Glutamatergic neuron (in vitro differentiated cells): ENCODE measurements at places on chromosomes 7 and 10. TPM values are rescaled to one million over a fixed set of nuclear protein-coding genes. Genes with fewer than 3 reads are reported as not detected.

The MYL10 gene
- total RNA-seq: not detected

The KIF11 gene
- total RNA-seq: 7.2 TPM

The MBL2 gene
- not detected for total RNA-seq

The ACSL5 gene
- total RNA-seq: not detected

The PKD2L1 gene
- 0.44 TPM for total RNA-seq

The SPAM1 gene
- total RNA-seq: not detected

The PALS2 gene
- total RNA-seq: 23.4 TPM

The OR2A5 gene
- total RNA-seq: not detected
